AML-193 (cell line): ENCODE measurements at places on chromosomes 3 and 15.

DNA sequence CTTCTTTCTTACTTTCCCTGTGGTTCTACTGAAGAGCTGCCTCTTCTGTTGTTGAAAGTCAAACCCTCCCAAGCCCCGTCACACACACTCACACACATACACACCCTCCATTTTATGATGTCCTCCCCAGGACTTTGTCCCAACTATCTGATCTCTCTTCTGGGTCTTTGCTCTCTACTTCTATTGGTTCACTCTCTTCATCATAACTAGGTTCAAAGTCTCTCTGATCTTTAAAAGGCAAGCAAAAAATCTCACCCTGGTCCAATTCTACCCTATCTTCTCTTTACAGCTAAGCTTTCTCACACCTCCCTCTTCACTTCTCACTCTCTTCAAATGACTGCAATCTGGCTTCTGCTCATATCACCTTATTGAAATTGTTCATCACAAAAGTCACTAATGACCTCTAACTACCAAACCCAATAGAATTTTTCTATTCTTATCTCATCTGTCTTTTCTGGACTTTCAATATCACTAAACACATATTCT is 34.8 kb downstream of the LRRFIP2 start:
- DNase-seq = no peak

GRCh38 chr3:150640256-150640655 is 37.1 kb downstream of the SELENOT start:
- no peak for DNase-seq

GRCh38 chr3:134354612-134355251 is 19.5 kb downstream of the AMOTL2 start:
- DNase-seq = no peak

- no peak for DNase-seq
Measured at GRCh38 chr3:11523572-11524101, 120.1 kb downstream of the VGLL4 start.

- DNase-seq = no peak
Measured at GRCh38 chr3:11002371-11002807, 9.8 kb downstream of the SLC6A1 start.

- no peak for DNase-seq
Measured at GRCh38 chr3:100029689-100030088, 84.6 kb downstream of the FILIP1L start.
